ENCODE measurements at places on chromosomes 1 and 21. TPM values are rescaled to one million over a fixed set of nuclear protein-coding genes. Genes with fewer than 3 reads are reported as not detected.

KCNQ4 gene
- total RNA-seq: not detected

HSD3B1 gene
- total RNA-seq: not detected

SPATA45 gene
- not detected for total RNA-seq

GSTM5 gene
- 2.1 TPM for total RNA-seq

LCE2B gene
- not detected for total RNA-seq

PRKCZ gene
- total RNA-seq: 0.72 TPM

ALDH9A1 gene
- total RNA-seq: 119 TPM

GRIK3 gene
- not detected for total RNA-seq

CHI3L1 gene
- total RNA-seq: 932 TPM

LRRIQ3 gene
- total RNA-seq: 0.59 TPM

OR2M3 gene
- not detected for total RNA-seq

LDLRAD1 gene
- total RNA-seq: not detected

SGIP1 gene
- total RNA-seq: 17.4 TPM

SMPDL3B gene
- under 0.01 TPM for total RNA-seq

S100A7A gene
- total RNA-seq: not detected

ICOSLG gene
- 0.29 TPM for total RNA-seq

C1QA gene
- total RNA-seq: 1.1 TPM

PYHIN1 gene
- not detected for total RNA-seq

IVL gene
- total RNA-seq: not detected

All from osteoblast (primary cell).